ENCODE measurements at places on chromosomes 6 and 20. TPM values are rescaled to one million over a fixed set of nuclear protein-coding genes. Genes with fewer than 3 reads are reported as not detected.

DNA sequence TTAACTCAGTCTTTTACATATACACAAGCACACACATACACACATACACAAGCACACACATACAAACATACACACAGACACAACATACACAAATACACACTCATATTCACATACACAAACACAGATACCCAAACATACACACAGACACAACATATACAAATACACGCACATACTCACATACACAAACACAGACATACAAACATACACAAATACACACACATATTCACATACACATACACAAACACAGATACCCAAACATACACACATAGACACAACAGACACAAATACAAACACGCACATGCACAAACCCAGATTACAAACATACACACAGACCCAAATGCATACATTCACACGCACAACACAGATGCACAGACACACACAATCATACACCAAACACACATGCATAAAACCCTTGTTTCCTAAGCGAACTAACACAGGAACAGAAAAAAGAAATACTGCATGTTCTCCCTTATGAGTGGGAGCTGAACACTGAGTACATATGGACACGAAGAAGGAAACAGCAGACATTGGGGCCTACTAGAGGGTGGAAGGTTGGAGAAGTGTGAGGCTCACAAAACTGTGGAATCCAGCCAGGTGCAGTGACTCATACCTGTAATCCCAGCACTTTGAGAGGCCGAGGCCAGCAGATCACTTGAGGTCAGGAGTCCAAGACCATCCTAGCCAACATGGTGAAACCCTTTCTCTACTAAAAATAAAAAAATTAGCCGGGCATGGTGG lies 34.2 kb downstream of the PIM1 start:
- no peak for DNase-seq

GRCh38 chr6:126380072-126380583 lies 40.2 kb downstream of the CENPW start:
- DNase-seq = no peak

GRCh38 chr20:31868853-31869672 lies 1.3 kb downstream of the DUSP15 start:
- DNase-seq = no peak

DNA sequence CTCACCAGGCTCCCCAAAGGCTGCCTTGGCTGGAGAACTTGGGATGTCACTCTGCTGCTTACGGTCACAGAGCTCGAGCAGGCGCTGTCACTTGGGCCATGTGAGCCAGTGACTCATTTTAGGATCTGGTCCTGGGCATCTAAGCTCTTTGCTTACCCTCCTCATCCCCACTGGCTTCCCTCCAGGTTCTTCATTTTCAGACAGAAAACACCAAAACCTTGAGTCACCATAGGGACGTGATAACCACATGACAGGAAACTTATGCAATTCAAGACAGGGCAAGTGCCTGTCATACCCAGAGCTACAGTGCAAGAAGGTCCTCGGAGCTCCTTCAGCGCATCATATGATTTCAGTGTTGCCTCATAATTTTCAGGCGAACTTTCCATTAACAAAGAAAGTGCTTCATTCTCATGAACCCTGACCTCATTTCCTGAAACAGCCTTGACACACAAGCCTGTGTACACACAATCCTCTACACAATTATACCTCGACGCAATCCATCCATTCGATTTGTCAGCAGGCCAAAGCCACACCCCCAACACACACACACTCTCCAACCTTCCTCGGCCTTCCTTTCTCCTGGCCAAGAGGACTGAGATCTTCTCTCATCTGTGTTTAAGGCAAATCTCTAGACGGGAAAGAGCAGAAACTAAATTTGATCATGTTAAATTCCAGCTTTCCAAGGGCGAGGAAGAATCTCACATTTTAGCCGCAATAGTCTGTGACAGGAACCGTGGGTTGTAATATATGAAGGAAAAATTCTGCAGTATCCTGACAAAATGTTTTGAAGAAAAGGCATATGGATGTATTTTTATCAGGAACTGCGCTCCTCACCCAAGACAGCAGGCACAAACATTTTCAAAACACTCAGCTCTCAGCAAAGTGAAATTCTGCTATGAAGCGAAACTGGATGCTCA lies 25.3 kb downstream of the TBC1D7 start:
- DNase-seq = no peak

- no peak for DNase-seq
These were observed 3.5 kb upstream of the RAMACL start for GRCh38 chr6:166589786-166590574.

DNA sequence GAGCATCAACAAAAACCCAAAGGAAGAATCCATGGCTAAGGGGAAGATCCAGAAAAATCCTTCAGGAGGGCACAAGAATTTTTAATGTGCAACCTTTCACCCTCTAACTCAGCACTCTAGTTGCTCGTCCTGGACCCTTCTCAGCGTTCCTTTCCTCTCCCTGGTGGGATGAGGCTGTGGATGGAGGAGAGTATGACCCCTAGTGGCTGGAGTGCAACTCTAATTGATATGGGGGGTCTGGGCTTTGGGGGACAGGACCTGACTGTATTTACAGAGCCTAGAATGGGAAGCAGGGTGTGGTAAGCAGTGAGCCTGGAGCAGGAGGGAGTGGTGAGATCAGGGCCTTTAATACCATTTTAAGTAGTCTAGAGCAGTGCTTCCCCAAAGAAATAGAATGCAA lies 83.9 kb upstream of the CEP85L start:
- DNase-seq = peak; percentile 31

GRCh38 chr6:105401247-105402089 lies 1.4 kb downstream of the PREP start:
- no peak for DNase-seq

- DNase-seq = no peak
These were observed 39.1 kb downstream of the FAM209B start for GRCh38 chr20:56572172-56572571.

The RAB44 gene
- total RNA-seq = 0.22 TPM

The WFDC12 gene
- total RNA-seq = not detected

The PTCHD4 gene
- not detected for total RNA-seq
